ENCODE measurements at places on chromosomes 16 and 17. TPM values are rescaled to one million over a fixed set of nuclear protein-coding genes. Genes with fewer than 3 reads are reported as not detected.

DNA sequence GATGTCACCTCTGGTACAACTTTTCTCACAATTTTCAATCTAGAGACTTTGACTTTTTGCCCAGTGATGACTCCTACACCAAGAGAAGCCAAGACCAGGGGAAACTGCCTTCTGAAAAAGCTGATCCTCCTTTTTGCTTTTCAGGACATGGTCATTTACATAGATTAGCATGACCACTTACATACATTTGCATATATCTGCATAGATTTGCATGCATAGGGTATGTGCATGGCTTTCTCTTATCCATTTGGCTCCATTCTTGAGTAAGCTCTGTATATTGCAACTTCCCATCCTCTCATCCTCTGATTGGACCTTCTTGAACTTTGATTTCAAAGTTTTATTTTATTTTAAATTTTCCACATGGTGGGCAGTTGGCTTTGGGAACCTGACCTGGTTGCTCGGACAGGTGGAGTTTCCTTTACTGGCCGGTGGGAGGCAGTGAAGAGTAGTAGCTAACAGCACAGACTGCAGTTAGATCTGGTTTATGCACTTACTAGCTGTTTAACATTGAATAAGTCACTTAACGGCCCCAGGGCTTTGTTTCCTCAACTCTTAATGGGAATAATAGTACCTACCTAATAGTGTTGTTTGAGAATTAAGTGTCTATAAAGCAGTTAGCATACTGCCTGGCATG is 92.9 kb downstream of the GPR139 start:
- no peak for DNase-seq

The SPIRE2 gene
- total RNA-seq, result 80.5 TPM

- no peak for DNase-seq
Observed at GRCh38 chr16:26840691-26841090, 226.0 kb upstream of the C16orf82 start.

DNA sequence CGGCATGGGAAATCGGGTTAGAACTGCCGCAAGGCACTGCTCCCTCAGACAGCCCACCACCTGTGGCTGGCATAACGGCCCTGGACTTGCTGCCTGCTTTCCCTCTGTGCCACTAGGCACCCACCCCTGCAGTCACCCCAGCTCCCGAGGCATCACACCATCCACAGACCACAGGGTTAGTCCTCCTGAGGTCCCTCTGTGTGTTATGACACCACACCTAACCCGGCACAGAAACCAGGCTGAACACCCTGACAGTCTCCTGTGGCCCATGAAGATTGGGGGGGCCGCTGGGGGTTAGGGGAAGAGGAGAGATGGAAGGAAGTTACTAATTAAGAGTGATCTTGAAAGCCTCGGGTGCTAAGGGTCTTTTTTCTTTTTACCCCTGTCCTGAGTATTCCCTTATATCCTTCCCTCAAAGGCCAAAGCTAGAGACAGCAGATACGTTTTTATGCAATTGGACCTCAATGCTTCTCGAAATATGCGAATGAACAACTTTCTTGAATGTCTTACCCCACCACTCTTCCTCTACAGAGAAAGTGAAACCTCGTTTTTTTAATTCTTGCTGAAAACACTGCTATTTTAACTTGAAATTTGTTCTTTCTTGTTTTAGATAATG is 7.0 kb downstream of the CYTH1 start:
- DNase-seq, result no peak

- DNase-seq, result no peak
Observed at GRCh38 chr17:15266325-15267125, 1.4 kb upstream of the PMP22 start.

GRCh38 chr17:35617505-35617904 is 30.4 kb downstream of the AP2B1 start:
- DNase-seq, result no peak

DNA sequence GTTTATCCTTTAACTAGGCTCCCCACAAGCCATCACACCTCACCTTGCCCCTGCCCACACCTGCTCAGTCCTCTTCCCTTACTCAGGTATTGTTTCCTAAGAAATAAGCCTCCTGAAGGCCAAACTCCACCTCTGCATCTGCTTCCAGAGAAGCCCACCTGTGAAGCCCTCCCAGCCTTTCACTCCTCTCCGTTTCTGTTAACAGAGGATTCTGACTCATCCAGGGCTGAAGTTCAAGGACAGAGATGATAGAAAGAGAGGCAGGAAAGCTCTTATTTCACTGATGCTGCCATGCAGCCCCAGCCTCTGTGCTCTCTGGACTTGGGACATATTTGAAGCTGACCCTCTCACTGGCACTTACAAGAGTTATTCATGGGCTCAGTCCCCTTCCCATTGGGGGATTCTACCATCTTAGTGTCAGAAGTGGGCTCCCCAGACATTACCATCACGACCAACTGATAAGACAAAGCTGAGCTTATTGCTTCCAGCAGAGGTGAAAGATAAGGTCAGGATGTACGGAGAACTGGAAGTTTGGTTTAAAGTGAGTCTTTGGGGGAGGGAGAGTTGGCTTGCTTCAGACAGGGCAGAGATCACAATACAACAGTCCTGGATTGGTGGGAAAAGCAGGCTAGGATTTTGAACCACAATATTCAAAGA is 35.3 kb upstream of the XYLT2 start:
- no peak for DNase-seq

DNA sequence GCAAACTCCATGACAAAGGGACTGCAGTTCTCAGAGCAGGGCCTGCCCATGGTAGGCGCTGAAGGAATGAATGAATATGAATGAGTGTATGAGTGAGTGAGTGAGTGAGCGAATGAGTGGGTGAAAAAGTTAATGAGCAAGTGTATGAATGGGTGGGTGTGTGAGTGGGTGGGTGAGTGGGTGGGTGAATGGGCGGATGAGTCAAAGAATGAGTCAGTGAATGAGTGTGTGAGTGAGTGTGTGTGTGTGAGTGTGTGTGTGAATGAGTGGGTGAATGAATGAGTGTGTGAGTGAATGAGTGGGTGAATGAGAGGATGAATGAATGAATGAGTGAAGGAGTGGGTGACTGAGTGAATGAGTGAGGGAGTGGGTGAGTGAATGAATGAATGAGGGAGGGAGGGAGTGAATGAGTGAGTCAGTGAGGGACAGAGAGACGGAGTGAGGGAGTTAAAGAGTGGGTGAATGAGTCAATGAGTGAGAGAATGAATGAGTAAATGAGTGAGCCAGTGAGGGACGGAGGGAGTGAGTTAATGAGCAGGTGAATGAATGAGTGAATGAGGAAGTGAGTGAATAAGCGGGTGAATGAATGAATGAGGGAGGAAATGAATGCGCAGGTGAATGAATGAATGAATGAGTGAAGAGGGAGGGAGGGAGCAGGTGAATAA is 11.1 kb upstream of the CHMP6 start:
- no peak for DNase-seq

DNA sequence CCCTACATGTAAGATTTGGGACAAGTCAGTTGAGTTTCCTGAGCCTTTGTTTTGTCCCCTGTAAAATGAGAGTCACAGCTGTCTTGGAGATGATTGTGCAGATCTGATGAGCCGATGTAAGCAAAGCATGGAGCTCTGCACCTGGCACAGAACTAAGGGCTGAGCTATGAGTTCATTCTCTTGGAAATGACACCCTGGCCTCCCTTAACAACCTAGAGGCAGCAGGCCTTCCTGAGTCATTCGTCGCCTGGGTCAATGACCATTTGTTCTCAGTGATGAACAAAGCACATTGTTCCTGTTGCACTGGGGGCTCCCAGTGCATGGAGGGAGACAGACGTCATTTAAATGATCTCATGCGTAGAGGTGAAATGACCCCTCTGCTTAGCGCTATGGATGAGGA is 62.8 kb upstream of the GCSH start:
- DNase-seq, result no peak

DNA sequence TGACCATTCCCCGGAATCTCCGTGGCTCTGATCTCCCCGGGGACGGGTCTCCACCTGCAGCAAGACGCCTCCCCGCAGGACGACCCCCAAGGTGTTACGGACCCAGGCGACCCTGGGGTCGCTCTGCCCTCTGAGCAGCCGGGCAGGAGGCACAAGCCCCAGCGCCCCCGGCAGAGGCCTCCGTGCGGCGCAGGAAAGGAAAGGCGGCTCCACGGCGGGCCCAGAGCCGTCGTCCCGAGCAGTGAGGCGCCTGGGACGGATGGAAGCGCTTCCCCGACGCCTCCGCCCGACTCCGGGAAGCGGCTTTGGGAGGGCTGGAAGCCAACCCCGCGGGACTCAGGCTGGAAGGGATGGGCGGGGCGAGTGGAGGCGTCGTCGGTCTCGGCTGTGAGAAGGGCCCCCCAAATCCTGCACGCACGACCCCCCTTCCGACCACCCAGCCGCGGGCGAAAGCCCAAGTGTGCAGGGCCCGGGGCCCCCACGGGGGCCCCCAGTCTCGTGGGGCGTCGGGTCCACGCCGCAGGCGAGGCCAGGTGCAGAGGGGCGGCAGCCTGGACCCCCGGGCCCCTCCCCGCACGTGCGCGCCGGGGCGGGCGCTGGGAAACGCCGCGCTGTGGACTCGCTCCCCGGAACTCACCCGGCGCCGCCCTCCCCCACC is 32.7 kb upstream of the RPH3AL start:
- peak; percentile 30 for DNase-seq

GRCh38 chr17:1643293-1643998 is 2.1 kb downstream of the SCARF1 start:
- DNase-seq, result peak; percentile 83

- no peak for DNase-seq
Observed at GRCh38 chr17:45886852-45887251, 7.5 kb upstream of the MAPT start.

DNA sequence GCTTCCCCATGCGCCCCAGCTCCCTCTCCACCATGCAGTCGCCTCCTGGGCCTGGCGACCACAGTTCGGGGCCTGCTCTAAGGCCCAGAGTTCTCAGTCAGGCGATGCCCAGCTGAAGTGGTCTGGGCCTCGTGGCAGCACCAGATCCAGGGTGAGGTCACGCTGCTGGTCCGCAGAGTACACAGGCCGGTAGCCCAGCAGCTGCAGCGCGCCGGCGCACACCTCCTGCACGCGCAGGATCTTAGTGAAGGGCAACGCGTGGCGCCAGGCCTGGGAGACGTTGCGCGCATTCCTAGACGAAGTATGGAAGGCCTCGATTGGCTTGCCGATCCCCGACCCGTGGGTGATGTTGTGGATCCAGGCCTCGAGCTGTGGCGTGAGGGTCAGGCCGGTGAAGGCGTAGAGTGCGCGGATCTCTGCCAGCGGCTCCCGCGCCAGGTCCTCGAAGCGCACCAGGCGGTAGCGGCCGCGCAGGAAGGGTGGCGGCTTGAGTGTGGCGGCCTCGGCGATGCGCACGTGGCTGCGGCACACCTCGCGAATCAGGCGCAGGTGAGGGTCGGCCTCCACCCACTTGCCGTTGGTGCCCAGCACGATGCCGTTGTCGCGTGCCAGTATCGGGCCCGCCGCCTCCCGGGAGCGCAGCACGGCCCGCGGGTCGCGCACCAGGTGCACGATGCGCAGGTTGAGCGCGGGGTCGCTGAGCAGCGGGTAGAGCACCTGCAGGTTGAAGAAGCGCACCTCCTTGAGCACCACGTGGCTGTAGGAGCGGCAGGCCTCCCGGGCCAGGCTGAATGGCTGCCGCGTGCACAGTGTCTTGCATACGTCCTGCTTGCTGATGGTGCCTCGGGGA is 6.6 kb downstream of the CHST5 start:
- DNase-seq, result no peak

The CDH5 gene
- 15.2 TPM for total RNA-seq

Data from colonic mucosa (tissue), 4 donors.